ENCODE measurements at places on chromosomes 7 and 10. TPM values are rescaled to one million over a fixed set of nuclear protein-coding genes. Genes with fewer than 3 reads are reported as not detected.

The SH2B2 gene
- total RNA-seq, result 3.5 TPM

The ZNF853 gene
- 2.3 TPM for total RNA-seq

The PPP1R3C gene
- total RNA-seq, result 20.7 TPM

The SLC26A5 gene
- total RNA-seq, result not detected

The FAM241B gene
- 13.3 TPM for total RNA-seq

The FKBP9 gene
- 109 TPM for total RNA-seq

The HHEX gene
- 11.3 TPM for total RNA-seq

The SSBP1 gene
- 363 TPM for total RNA-seq

The AKR1C3 gene
- total RNA-seq, result 1,052 TPM

The CFTR gene
- total RNA-seq, result not detected

The IKZF1 gene
- total RNA-seq, result not detected

The SPDYE8 gene
- not detected for total RNA-seq

The ATOH7 gene
- 0.21 TPM for total RNA-seq

The PILRA gene
- 3.3 TPM for total RNA-seq

The STEAP1 gene
- 17.0 TPM for total RNA-seq

The MACC1 gene
- not detected for total RNA-seq

The PCGF6 gene
- total RNA-seq, result 11.0 TPM
